ENCODE measurements at places on chromosomes 6 and 20. TPM values are rescaled to one million over a fixed set of nuclear protein-coding genes. Genes with fewer than 3 reads are reported as not detected.

STMND1 gene
- not detected for total RNA-seq

PACSIN1 gene
- total RNA-seq = 0.07 TPM

RGS17 gene
- total RNA-seq = 5.8 TPM

HCK gene
- total RNA-seq = 0.05 TPM

THBS2 gene
- 0.05 TPM for total RNA-seq

C6orf132 gene
- total RNA-seq = 3.7 TPM

Data from A549 treated with AZD2906 at 1 μM for 4 hours (cell line).